Stimulated activated CD8-positive, alpha-beta memory T cell treated with anti-CD3 and anti-CD28 coated beads, Interleukin-7, amount 100 ng/mL, for 48 hours (primary cell): ENCODE measurements at places on chromosomes 7 and 10.

DNA sequence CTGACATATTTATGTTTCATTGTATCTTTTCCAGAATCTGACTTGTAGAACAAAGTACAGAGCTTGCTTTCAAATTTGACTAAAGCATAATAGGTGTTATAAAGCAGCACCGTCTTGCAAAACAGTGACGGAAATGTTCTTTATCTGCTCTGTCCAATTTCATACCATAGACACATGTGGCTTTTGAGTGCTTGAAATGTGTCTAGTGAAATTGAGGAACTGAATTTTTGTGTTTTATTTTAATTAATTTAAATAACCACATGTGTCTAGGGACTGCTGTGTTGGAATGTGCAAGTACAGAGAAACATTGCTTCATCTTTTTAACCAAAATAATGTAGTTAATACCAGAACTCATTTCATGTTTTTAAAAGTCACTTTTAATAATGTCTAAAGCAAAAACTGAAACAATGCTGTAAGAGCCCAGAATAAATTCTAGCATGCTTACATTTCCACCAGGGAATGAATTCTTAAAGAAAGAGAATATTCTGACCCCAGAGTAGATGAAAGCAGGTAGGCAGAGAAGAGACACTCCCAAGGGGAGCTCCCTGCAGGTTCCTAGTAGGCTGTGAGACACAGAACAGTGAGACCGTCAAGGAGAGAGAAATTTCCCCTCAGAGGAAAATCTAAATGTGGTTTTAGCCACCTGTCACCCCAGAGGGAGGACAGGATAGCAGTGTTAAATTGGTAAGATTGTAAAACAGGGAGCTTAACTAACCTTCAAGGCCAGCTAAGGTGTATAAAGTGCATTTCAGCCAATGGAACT lies 175.3 kb upstream of the KMT2E start:
- DNase-seq = no peak

DNA sequence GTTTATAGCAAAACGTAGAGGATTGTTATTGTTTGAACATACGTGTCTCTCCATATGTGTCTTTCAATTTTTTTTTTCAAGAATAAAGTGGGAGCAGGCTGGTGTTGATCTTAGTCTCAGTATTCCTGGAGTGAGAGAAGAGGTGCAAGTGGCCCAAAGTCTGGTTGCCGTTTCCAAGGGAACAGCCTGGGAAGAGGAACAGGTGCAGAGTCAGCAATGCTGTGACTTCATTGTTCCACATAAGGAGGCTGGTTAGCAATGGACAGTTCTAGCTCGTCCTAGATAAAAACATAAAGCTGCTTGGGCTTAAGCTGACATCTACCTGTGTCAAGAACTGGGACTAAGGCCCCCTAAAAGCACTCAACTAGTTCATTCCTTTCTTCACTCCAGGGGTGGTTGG lies 626.6 kb upstream of the TPK1 start:
- no peak for DNase-seq

DNA sequence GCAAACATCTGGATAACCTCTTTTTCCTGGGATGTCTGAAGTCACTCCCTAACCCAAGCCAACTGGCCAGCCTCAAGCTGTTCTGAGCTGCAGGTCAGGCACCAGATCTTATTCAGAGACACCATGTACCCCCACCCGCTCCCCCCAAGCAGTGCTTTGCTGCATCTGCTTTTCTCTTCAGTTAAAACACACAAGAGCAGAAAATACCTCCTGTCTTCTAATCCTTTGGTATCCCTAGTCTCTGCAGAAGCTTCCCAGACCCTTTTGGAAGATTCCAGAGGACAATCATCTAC lies 3.0 kb downstream of the ZNF488 start:
- no peak for DNase-seq

DNA sequence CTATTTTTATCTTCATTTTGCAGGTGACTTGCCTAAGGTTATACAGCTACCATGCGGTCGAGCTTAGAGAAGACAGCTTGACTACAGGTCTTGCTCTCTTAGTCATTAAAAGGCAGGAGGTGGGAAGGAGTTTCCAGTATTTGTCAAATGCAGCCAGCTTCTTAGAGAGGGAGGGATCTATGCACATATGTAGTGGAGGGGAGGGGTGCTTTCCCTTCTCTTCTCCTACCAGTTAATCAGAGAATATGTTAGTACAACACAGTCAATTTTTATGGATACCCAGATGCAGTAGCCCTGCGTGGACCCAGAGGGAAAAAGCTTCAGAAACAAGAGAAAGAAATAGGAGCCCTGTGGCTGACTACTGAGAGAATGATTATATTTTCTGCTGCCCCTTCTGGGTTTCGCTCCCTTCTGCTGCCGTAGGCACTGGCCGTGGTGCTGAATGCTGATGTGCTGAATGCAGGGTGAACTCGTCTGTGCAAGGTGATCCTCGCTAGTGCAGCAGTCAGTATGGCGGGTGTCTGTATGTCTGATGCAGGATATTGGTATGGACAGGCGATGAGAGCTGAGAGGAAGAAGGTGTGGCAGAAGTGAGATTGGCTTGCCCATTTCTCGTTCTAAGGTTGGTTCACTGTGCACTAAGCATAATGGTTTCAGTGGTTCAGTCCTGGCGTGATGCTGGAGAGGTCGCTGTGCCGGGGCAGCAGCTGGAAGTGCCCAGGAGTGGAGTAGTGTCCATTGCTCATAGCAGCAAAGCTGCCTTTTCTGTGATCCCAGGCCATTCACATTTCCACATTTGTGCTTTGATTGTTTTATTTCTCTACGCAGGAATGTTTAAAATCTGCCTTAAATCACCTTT lies 189.2 kb upstream of the PODXL start:
- no peak for DNase-seq

- no peak for DNase-seq
Measured at GRCh38 chr7:80671744-80672143, 33.3 kb downstream of the CD36 start.

- DNase-seq = no peak
Measured at GRCh38 chr10:92569071-92569470, 4.8 kb downstream of the IDE start.

DNA sequence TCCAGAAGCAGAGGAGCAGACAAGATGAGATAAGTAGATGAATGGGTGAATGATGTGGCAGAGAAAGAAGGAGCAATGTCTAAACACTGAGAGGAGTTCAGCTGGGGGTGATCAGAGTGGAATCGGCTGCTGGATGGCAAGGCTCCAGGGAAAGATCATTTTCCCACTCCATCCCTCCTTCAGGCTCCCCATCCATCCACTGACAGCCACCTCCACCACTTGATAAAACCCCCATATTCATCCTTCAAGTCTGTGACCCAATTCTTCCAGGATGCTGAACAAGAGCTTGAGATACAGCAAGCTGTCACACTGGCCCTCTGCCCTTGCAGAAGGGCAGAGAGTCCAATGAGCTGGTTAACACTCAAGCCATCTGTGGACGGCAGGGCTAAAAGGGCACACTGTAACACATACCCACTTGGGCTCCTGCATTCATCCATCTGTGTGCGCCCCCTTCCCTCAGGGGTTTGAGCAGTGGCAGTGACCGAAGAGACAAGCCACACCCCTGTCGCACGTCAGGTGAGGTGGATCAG lies 30.8 kb upstream of the CACNB2 start:
- DNase-seq = no peak
